ENCODE measurements at places on chromosomes 11 and 22. TPM values are rescaled to one million over a fixed set of nuclear protein-coding genes. Genes with fewer than 3 reads are reported as not detected.

The KRTAP5-10 gene
- not detected for total RNA-seq

The CDC45 gene
- 26.5 TPM for total RNA-seq

The LSP1 gene
- 2.7 TPM for total RNA-seq

The DGAT2 gene
- 1.7 TPM for total RNA-seq

The POU2AF2 gene
- total RNA-seq: not detected

The NAALADL1 gene
- not detected for total RNA-seq

The OR5P2 gene
- total RNA-seq: not detected

The DENND6B gene
- total RNA-seq: 1.6 TPM

The DMC1 gene
- 5.4 TPM for total RNA-seq

The HEPACAM gene
- total RNA-seq: not detected

The POU2AF3 gene
- 1.2 TPM for total RNA-seq

The GLYATL1 gene
- total RNA-seq: not detected

The ISX gene
- not detected for total RNA-seq

The ACRV1 gene
- not detected for total RNA-seq
